Fibroblast of lung (primary cell): ENCODE measurements at places on chromosomes 7 and 10. TPM values are rescaled to one million over a fixed set of nuclear protein-coding genes. Genes with fewer than 3 reads are reported as not detected.

DNA sequence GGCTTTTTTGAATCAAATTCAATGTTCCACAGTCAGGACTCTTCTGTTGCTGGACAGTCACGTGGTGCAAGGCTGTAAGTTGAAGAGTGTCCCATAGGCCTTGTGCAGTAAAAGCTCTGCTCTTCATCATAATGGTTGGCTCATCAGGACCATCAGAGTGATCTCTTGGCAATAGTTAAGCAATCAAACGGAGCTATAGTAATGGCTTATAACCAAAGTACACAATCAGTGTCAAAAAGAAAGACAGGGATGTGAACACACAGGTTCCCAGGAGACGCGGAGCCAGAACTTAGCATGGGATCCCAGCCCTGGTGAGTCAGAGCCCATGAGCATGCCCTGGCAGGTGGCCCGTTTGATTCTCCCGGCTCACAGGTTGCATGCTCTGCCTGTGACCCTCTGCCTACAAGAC, 10.8 kb upstream of the GPNMB start:
- DNase-seq: peak; percentile 13

GRCh38 chr10:113497198-113497597, 55.7 kb upstream of the HABP2 start:
- DNase-seq: no peak

DNA sequence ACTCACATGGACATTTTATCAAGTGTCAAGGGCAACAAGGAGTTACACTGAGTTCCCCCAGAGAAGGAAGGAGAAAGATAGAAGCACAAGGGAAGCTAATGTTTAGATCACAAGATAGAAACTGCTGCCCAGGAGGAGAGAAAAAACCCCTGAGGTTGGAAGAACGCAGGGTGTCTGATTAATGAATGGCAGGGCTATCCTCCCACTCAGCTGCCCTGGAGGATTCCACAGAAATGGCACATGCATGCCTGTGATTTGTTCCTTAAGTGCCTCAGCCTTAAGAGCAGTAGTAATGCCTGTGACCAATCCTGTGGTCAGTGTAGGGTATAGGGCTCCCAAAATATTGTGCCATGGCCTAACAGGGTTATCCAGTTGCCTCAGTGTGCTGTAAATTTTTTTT, 20.2 kb downstream of the DNAJB9 start:
- peak; percentile 26 for DNase-seq

CYP26A1 gene
- total RNA-seq: under 0.01 TPM in 1 of 2 replicates, not detected in the other

AKR1C3 gene
- total RNA-seq: 44.3 and 63.7 TPM in 2 replicates
